ENCODE measurements at places on chromosomes 11 and 22.

GRCh38 chr11:113934761-113935160, 30.2 kb downstream of the HTR3B start:
- DNase-seq, result peak; percentile 6

DNA sequence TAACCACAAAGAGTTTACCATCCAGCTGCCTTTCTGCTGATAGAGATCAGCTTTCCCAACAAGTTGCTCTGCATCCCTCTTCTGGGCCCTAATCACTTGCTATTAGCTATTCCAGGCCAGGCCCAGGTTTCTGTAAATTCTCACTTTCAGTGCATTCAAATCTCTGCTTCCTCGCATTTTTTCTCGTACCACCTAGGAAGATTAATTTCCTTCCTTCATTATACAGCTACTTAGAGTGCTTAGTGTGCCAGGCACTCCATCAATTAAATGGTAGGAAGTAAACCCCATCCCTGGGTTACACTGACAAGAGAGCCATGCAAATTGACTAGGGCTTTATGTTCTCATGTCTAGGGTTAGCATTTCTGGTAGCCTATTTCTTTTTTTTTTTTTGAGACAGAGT, 9.7 kb downstream of the SIAE start:
- no peak for DNase-seq

GRCh38 chr22:42608136-42608822, 6.4 kb downstream of the POLDIP3 start:
- DNase-seq, result no peak

DNA sequence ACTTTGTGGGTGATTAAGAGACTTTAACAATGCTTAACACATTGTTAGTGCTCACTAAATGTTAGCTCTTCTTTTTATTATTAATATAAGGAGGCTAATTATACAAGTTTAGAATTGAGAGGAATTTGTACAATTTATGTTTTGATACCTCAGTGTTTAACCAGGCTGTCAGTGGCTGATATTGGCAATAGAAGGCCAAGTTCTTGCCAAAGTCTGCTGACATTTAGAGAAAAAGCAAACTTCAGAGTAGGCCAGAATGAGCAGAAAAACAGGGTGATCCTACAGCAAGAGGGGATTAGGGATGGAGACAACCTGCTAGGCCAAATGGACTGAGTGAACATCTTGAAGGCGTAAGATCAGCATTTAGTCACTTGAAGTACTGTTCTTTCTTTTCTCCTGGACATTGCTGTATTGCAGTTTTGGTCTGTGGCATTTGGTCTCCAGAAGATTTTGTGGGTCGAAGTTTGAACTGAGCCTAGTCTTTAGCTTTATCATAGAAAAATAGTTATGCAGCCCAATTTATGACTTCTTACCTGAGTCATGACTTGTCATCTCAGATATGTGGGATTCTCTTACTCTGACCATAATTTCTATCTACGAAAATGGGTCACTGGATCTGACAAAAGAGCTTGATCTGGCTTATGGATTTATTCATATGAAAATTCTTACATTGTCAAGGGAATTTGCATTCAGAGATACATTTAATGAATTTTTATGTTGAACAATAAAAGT, 9.0 kb downstream of the TRIM44 start:
- no peak for DNase-seq

GRCh38 chr22:27686534-27686933, 115.0 kb downstream of the MN1 start:
- no peak for DNase-seq

- no peak for DNase-seq
Measured at GRCh38 chr11:129435499-129436245, 60.0 kb downstream of the BARX2 start.

GRCh38 chr22:26476705-26477340, 6.8 kb downstream of the HPS4 start:
- DNase-seq, result no peak

- DNase-seq, result no peak
Measured at GRCh38 chr22:37334859-37335805, 52.8 kb downstream of the CYTH4 start.

DNA sequence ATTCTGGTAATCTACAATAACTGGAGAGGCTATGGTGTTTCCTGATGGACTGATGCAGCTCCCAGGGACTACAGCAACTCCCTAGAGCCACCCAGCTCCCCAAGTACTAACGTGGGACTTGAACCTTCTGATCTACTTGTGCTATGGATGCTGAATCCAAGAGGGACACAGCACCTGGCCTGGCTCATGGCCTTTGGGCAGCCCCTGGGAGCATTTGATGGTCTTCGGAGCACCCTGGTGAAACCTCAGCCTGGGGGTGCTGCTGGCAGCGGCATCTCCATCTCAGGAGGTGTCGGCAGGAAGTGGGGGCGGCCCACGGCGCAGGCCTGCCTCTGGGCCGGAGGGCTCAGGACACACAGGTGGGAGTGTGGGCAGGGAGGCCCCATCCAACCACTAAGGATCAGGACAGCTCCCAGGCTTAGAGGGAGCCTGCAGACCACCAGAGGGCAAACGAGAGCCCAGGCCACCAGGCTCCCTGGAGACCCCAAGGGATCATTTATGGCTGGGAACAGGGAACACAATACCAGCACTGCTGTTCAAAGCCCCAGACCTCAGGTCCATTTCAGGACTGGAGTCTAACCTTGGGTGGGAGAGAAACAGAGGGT, 8.7 kb downstream of the EHD1 start:
- DNase-seq, result no peak

DNA sequence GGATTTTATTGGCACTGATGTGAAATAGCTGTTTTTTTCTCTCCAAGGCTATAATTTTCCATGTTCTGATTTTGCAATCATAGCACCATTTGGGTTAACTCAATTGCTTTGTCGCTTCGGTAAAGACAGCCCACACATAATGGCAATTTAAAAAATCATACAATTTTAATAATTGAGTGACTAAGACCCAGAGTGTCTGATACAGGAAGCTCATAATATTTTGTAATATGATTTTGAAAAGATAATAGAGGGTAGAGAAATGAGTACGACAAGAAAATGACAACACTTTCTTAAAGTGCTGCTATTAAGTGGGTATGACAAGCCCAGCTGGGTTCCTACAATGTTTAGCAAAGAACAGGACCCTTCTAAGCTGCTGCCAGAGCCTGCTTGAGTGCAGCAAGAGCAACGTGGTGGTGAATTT, 439.1 kb downstream of the METTL15 start:
- DNase-seq, result no peak

GRCh38 chr22:46290121-46290842, 6.4 kb upstream of the GTSE1 start:
- no peak for DNase-seq

- no peak for DNase-seq
Measured at GRCh38 chr11:95908826-95909225, 15.1 kb downstream of the MTMR2 start.

DNA sequence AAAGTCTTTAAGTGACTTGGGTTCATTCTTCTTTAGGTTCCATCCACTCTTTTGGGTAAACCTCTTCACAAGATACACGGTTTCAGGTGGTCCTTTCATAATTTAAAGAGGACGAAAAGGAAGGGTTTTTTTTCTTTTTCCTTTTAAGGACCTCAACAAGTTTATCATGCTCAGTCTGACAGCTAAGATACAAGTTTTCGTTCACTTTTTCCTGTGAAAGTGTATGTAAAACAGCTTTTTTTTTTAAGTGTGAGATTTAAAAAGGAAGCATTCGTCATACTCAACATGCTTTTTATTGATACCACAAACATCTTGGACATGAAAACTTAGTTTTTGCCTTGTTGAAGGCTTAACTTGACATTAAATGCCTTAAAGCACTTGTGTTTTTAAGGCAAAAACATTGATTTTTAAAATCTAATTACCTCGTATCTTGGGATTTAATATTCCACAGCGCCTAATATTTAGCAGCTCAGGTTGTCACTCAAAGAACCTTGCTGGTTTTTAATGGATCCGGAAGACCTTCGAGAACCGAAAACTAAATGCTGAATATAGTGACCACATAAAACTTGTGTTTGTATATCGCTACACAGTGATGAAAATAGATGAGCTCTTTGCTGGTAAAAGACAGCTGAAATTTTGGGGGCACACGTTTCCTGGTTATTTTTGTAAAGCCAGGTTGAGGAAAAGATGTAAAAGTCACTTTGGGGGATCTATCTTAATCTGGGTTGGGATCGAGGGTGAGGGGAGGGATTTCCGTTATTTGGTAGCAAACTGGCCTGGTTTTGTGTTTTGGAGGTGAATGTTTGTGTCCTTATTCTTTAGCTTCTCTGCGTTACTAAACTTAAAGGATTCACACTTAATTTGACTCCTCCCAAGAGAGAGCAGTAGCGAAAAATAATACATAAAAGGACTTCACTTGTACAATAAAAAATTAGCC, 2.3 kb downstream of the PCF11 start:
- no peak for DNase-seq

DNA sequence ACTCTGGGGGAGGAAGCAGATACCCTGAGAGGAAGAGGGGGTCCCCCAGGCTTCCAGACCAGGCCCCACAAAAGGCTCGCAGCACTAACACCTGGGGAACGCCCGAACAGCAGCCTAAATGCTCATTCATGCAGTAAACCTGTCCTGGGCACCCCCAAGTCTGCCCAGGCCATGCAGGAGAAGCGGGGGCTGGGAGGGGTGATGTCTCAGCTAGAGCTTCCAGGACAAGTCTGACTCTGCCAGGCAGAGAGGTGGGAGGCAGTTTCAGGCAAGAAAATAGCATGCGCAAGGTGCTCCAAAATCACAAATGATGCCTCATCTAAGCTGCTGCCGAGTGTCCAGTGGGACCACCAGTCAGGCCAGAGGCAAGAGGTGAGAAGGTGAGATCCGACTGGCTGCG, 14.6 kb downstream of the CABP7 start:
- DNase-seq, result no peak

Data from central memory CD4-positive, alpha-beta T cell (primary cell).